ENCODE measurements at places on chromosomes 11 and 22.

- no peak for DNase-seq
Observed at GRCh38 chr11:78293536-78293935, 104.8 kb downstream of the USP35 start.

DNA sequence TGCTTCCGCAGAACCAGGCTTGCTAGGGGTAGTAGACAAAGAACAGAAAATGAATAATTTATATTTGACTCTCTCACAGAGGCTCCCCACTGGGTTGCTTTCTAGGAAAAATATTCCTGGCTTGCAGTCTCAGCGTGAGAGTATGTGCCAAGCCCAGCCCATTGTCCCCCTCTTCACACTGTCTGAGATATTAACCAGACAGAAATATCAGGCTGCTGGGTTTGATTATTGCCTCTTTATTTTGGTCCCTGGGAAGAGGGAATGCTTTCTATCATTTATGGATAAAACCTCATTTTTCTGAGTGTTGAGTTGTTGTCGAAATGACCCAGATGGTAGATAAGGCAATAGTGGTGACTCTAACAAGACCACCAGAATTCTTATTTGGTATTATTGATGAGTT, 367.9 kb downstream of the METTL15 start:
- DNase-seq: no peak

DNA sequence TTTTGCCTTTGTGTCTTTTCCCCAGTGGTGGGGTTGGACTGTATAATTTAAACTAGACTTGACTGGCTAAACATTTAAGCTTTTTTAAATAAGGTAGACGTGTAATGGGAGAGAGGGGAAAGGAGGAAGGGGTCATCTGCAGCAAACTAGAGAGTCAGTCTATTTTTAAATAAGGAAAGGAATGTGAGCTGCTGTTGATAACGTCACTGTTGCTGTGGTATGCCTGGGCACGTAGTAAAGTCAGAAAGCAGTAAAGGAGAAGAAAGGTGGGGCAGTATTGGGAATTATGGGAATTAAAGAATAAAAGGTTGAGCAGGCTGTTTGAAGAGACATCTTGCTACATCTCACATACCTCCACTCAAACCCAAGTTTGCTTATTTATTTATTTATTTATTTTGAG, 80.4 kb upstream of the FSHB start:
- no peak for DNase-seq

- DNase-seq: no peak
Observed at GRCh38 chr11:691710-692590, 3.1 kb downstream of the DEAF1 start.

GRCh38 chr11:96483374-96483955, 93.7 kb downstream of the JRKL start:
- DNase-seq: no peak

DNA sequence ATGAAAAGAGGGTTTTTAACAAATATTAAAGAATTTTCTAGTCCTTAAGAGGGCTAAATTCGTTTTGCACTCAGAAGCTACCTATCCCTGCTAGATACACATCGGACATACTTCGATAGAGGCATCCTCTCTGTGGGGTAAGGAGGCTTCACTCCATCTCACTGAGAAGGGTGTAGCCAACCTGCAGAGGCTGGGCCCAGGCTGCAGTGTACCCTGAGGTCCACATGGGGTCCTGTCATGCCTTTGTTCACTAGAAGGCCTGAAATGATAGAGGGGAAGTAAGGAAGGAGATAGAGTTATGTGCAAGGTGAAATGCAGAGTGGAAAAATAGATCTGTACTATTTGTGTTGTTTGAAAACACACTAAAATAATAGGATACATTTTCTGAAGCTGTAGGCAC, 45.6 kb downstream of the IGSF9B start:
- no peak for DNase-seq

DNA sequence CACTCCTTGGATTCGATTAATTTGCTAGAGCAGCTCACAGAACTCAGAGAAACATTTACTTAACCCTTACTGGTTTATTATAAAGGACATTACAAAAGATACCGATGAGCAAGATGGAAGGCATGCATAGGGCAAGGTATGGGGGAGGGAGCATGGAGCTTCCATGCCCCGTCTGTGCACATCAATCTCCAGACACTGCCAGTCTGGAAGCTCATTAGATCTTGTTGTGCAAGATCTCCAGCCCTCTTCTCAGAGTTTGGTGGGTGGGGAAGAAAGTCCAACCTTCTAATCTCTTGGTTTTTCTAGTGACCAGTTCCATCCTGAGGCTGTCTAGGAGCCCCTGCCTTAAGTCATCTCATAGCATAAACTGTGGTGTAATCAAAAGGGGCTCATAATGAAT, 190.7 kb downstream of the UVRAG start:
- no peak for DNase-seq

- DNase-seq: no peak
Observed at GRCh38 chr22:24159650-24160049, 21.6 kb upstream of the SUSD2 start.

- DNase-seq: no peak
Observed at GRCh38 chr22:27993201-27993635, 74.2 kb upstream of the PITPNB start.

GRCh38 chr11:77091146-77091940, 11.3 kb upstream of the OMP start:
- peak; percentile 25 for DNase-seq

DNA sequence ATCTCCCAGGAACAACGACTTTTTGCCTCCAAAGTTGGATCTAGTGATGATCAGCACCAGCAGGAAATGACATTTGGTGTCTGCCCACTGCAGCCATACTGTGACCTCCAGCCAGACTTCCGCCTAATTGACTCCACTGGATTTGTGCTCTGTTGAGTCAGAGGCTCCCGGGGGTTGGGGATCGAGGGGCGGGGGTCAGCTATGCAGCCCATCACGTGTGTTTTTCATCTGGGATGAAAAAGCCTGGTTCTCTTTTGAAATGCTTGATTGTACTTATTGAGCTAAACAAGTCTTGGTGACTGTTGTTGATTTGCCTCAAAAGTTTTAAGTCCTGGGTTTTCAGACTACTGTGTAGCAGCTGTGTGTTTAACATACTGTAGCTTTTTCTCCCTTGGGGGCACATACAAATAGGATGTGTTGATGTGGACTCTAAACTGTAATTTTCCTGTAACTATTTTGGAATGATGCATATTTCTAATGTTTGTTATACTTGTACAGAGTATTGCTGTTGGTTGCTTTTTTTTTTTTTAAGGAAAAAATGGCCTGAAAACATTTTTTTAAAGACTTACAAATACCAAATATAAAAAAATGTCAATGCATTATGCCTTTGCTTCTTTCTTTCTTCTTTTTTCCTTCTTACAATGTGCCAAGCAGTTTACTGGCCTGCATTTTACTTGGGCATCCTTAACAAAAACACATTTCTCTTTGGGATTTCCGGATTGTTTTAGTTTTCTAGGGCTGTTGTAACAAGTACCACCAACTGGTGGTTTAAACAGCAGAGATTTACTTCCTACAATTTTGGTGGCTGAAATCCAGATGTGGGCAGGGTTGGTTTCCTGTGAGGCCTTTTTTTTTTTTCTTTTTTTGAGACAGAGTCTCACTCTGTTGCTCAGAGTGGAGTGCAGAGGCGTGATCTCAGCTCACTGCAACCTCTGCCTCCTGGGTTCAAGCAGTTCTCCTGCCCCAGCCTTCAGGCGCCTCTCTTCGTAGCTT, 46.1 kb upstream of the OR4B1 start:
- no peak for DNase-seq

DNA sequence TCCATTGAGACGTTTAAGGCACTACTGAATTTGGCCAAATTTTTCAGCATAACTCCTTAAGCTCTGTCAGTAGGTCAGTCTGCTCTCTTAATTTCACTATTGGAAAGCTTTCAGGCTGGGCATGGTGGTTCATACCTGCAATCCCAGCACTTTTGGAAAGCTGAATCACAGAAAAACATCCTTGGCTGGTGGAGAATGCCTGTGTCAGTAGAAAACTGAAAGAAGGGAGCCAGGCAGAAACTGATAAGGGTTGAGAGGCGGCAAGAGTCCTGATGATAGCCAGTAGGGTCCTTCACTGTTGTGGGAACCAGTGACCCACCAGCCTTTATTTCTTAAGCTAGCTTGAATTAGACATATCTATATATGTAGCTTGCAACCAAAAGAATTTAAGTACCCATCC, 22.6 kb downstream of the NEU3 start:
- no peak for DNase-seq

DNA sequence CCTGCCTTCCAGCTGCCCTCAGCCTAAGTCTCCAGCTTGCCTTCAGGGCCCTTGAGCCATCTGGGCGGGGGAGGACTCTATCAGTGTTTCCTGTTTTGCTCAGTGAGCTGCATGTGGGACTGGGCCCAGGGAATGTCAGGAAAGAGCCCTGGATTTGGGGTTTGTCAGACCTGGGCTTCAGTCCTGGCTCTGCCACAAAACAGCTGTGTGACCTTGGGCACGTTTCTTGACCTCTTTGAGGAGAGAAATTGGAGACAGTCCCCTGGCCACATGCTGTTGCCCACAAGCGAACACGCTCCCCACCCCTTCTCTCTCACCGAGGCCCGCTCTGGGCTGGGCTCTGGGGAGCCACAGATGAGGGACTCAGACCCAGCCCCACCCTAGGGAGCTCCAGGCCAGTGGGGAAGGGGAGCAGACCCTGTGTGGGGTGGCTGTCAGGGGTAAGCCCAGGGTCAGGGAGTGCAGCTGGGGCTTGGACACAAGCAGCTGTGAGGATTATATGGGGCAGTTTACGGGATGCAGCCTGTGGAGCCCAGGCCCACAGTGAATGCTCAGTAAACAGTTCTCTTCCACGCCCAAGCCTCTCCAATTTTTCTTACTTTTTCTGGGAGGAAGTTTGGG, 12.3 kb downstream of the MYO7A start:
- no peak for DNase-seq

DNA sequence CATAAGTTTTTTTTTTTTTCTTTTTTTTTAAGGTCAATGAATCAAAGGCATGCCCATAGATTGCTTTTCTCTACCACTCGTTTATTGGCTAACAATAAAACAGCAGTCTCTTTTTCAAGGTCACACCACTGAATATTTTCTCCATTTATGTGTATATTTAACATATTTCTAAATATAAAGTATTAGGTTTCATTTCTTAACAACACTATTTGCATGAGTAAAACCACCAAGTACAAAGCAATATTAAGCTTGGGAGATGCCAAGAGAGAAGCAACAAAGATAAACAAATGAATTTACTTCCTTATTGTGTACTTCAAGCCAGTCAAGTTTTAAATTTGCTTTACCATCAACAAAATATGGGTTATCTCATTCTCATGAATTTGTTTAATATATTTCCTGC, 708.9 kb upstream of the CCDC179 start:
- no peak for DNase-seq

DNA sequence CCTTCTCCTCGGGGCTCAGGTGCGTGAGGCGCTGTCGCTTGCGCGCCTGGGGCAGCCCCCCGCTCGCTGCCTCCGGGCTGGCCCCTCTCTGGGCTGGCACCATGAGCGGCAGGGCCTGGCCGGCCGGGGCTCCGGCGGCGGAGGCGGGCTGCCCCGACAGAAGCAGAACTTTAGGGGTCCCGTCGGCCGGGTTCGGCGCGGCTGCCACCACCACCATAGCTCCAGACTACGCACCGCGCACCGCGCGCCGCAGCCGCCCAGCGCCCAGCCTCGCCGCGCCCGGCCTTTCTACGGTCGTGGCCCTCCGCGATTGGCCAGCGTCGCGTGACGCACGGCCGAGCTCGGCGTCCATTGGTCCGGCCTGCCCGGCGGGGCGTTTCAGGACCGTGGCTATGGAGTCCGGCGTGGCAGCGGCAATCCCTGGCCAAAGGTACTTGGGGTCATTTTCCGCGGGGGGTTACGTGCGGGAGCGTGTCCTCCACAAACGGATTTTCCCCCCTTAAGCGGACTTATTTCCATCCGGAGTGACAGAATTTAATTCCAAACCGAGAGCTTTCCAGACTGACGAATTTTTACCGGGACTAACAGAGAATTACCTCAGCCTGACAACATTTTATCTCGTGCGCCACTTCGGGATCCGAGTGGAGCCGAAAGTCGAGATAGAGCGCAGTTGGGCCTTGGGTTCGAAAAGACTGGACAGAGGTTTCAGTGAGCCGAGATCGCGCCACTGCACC, at the start of gene XBP1:
Gene XBP1 (minus strand): TSS at position 262 of the 734 bp plus-strand sequence.
- DNase-seq: peak; percentile 83

DNA sequence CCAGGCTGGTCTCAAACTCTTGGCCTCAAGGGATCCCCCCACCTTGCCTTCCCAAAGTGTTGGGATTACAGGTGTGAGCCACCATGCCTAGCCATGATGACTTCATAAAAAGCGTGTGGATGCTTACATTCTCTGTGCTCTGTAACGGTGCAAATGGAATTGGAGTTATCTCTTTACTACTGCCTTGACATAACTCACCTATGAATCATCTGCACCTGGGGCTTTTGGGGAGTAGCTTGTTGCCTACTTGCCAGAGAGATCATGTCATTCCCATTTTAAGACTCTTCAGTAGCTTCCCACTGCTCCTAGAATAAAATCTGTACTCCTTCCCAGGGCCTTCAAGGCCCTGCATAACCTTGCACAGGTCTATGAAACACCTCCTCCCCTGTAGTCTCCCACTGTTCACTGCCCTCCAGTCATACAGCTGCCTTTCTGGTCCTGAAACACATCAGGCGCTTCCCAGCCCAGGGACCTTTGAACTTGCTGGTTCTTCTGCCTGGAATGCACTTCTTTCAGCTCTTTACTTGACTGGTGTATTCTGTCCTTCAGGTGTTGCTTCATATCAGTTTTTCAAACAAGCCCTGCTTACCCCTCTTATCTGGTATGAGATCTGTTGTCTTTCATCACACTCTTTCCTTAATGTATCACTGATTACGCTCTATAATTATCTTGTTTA, 19.6 kb upstream of the MOGAT2 start:
- DNase-seq: no peak

GRCh38 chr22:24039046-24039445, 27.9 kb downstream of the CABIN1 start:
- DNase-seq: no peak

DNA sequence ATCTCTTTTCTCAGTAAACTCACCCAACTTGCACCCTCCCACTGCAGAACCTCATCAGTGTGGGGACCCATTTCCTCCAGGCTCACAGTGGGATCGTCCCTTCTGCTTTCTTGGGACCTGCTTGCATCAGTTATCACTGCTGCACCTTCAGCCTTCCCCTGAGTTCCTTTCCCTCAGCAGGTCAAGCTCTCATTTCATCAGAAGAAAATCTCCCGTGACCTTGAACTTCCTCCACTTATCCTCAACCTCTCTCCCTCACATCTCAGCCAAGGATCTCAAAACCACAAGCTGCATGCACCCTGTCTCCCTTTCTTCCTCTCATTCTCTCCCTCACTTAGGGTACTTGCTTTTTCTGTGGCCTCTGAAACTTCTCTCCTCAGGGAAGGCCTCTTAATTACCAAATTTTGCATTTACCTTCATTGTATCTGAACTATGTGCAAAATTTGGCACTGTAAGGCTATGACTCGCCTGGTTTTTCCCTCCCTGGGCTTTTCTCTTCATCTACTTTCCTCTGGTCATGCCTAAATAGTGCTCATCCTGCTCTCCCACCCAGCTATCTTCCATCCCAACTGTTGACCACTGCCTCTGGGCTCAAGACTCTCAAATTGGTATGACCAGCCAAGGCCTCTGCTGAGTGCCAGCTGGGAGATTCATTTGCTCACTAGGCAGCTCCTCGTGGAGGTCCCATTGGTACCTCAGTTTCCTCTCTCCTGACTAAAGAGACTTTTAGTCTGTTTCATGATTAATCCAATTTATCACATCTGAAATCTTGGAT, 2.7 kb upstream of the RCE1 start:
- no peak for DNase-seq

- no peak for DNase-seq
Observed at GRCh38 chr11:122743949-122744348, 88.4 kb downstream of the UBASH3B start.

Measured in NCI-H2171 (cell line).